Uterus (tissue), 4 donors: ENCODE measurements at places on chromosomes 2 and 18. TPM values are rescaled to one million over a fixed set of nuclear protein-coding genes. Genes with fewer than 3 reads are reported as not detected.

CACNB4 gene
- 0.26 TPM for total RNA-seq

TCF7L1 gene
- total RNA-seq, result 37.1 TPM

TUBA4B gene
- 0.43 TPM for total RNA-seq

FRZB gene
- total RNA-seq, result 5.1 TPM

SOS1 gene
- total RNA-seq, result 66.1 TPM

LYPD6 gene
- 1.5 TPM for total RNA-seq

GCG gene
- not detected for total RNA-seq

UGT1A4 gene
- total RNA-seq, result not detected

RAB6D gene
- 0.15 TPM for total RNA-seq

GRCh38 chr2:233643128-233643527, 6.9 kb downstream of the UGT1A10 start:
- DNase-seq, result no peak

DNA sequence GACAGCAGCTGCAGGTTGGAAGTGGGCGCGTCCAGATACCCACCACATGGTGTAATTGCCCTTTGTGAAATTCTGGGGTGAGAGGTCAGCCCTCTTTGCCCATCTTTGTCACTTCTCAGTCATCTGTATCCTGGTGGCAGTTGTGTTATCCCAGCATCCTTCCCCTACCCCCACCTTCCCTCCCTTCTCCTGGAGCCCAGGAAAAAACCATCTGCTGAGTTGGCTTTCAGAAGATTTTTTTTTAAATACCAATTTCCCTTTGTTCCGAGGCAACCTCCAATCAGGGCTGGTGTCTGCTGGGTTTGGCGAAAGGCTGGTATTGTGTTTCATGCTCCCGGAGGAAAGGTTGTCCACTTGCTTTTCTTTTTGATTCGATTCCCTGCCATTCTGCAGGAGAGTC, 35.2 kb downstream of the SETBP1 start:
- DNase-seq, result no peak

DNA sequence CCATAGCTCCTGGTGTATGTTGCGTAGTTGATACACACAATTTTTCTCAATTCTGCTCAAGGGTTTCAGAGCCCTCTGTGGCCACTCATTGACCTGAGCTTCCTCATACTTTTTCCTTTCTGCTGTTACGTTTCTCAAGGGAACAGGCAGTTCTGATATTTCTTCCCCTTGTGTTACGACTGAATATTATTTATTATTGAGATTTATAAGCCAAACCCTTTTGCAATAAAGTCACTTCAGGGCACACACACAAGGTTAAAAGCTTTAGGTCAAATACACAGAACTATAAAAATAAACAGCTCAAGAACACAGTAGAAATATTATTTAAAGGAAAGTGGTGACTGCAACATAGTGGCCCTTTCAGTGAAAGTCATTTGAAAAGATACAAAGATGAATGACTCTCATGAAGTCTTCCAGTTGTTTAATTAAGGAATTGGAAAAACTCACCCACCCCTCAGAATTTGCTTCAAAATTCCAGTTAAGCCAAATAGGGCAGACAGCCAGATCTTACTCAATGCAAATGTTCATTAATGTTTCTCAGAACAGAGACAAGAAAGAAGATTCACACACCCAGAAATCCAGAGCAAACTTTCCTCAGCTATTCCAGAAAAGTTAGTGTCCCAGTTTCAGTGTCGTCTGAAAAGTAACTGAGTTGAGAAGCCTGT, 179.7 kb downstream of the TRIB2 start:
- no peak for DNase-seq

GRCh38 chr2:176093145-176093897, 800 bp downstream of the HOXD13 start:
- no peak for DNase-seq

DNA sequence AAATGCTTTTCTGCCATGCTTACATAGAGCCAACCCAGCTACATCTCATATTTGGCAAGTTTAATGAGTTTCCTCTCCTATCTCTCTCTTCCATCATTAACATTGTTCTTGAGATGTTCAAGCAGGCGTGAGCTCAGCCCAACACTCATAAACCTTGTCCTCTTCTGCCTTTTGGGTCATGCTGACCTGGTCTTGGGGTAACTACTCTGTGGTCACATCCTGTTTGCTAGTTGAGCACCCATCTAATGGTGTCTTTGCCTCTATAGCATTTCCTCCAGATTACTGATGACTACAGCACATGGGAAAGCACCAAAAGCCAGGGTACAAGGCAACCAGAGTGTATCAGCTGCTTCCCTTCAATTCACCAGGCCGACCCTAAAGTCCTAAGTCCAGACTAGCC, 366.9 kb upstream of the HNRNPA3 start:
- no peak for DNase-seq

- no peak for DNase-seq
These were observed 108.0 kb downstream of the EML6 start for GRCh38 chr2:54831480-54831879.

DNA sequence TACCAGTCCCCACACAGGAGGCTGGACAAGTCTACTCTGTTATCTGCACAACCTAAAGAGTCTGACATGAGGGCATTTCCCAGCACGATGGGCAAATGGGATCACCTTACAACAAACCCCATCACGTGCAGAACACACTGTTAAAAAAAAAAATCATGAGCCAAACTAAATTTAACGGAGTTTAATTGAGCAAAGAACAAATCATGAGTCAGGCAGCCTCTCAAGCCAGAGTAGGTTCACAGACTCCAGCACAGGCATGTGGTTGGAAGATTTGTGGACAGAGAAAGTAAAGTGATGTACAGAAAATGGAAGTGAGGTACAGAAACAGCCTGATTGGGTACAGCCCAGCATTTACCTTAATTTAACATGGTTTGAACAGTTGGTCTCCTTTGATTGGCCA, 59.9 kb downstream of the KYNU start:
- DNase-seq, result no peak

DNA sequence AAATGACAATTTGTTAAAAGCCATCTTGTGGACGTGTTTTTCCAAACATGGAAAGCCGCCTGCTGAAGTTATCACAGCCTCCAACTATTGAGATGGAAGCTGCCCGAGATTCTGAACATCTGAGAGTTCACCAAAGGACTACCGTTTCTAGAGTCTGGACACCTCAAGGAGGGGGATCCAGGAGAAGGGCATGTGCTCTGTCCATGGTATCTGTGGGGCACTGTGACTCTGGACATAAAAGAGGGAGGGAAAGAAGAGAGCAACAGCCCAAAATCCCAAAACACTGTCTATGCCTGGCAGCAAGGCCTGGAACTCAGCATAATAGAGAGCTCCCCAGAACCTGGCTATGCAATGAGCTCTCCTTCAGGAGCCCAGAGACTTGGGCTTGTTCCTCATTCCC, 319.9 kb downstream of the EN1 start:
- DNase-seq, result no peak

GRCh38 chr2:96374211-96374951, 38.8 kb downstream of the NCAPH start:
- DNase-seq, result no peak

DNA sequence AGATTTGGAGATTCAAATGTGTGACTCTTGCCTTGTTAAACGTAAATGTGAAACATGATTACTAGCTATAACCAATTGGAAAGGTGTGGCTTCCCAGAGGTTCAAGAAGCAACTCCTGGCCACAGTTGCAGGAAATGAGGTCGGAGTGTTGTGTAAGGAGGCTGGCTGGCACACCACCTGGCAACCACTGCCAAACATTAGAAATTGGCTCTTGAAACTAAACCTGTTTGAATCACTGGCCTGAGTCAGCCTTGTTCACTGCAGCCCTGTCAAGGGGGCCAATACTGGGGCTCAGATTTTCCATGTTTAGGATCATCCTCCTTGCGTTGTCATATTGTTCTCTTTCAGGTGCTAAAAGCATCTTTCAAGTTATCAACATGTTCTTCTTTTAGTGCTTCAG, 206.3 kb downstream of the ARL6IP6 start:
- DNase-seq, result no peak

GRCh38 chr2:19818039-19818438, 83.7 kb downstream of the TTC32 start:
- no peak for DNase-seq

DNA sequence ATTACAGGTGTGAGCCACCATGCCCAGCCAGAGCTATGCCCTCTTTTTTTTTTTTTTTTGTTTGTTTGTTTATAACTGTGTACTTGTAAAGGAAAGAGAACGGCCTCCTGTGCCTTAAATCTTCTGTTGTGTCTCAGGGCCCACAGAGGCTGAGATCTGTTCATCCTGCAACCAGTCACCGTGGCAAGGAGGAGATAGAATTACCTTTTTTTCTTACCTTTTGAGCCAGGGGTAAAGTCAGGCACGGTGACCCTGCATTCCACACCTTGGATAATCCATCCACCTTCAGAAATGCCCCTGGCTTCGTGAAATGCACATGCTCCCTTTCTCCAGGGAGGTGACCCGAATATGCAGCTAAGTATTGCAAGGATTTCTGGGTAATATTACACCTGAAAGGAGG, 12.8 kb downstream of the NEDD4L start:
- DNase-seq, result no peak

DNA sequence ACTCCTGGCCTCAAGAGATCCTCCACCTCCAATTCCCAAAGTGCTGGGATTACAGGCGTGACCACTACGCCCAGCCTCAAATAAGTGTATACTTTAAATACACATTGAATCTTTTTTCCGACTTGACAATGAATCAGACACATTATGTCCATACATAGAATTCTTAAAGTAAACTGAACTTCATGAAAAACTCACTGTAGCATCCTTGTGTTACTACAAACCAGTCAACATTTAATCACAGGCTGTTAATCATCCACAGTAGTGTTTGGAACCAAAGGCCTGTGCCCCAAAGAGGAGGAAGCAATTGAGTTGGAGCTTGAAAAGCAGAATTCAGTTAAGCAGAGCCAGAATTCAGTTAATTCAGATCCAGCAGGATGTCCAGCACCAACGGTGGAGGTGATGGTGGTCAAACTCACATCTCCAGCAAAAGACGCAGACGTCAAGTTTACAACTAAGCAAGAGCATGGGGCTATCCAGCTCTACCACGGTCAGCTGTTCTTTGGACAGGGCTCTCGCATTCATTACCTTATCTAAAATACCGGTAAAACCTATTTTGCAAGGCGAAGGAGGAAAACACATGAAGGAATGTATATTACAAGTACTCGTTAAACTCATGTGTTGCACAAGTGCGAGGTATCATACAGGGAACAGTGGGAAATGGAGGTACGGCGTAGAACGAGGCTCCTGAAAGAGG, 1.2 kb downstream of the SLC39A6 start:
- DNase-seq, result no peak

- DNase-seq, result peak; percentile 37
These were observed 566 bp upstream of the CMPK2 start for GRCh38 chr2:6866275-6866671.

- DNase-seq, result no peak
These were observed 19.9 kb downstream of the GEMIN6 start for GRCh38 chr2:38797953-38798352.

DNA sequence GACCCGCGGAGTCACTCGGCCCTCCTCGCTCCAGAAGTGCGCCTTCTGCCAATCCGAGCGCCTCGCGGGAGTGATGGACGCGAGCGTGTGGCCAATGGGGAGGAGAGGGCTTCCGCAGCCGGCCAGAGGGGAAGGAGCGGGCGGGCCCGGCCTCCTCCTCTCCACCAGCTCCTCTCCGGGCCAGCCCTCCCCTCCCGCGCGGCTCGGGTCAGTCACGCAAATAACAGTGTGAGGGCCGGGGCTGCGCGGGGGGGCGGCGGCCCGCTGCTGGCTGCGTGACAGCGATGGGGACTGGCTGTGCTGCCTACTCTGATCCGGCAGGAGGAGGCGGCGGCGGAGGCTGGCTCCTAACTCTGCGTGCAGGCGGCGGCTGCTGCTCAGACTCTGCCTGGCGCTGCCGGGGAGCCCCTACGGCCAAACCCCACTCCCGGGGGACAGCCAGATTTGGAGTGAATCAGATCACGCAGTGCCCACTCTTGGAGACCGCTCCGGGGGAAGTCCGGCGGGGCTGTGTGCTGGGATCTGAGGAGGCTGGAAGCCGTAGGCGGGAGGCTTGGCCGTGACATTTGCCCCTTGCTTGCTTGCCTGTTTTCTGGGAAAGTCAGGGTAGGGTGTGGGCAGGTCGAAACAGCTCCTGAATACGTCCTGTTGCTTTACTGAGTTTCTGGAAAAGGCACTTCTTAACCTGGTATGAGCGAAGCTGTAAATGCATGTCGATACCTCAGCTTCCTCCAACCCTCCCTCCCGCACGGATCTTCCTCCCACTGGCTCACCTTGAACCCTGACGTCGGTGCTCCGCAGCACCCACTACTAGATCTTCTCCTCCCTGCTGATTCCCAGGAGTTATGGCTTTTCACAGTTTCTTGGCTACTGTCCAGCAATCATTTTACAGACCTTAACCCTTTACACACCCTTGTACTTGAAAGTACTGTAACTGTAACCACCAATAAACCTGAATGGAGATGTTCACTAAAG, 97.9 kb upstream of the SERTAD2 start:
- DNase-seq, result peak; percentile 99

- no peak for DNase-seq
These were observed 6.2 kb downstream of the CCBE1 start for GRCh38 chr18:59690996-59691395.

- DNase-seq, result no peak
These were observed 34.0 kb downstream of the ZC3H8 start for GRCh38 chr2:112220831-112221230.

GRCh38 chr2:129797489-129798300, 181.8 kb upstream of the RAB6C start:
- no peak for DNase-seq

DNA sequence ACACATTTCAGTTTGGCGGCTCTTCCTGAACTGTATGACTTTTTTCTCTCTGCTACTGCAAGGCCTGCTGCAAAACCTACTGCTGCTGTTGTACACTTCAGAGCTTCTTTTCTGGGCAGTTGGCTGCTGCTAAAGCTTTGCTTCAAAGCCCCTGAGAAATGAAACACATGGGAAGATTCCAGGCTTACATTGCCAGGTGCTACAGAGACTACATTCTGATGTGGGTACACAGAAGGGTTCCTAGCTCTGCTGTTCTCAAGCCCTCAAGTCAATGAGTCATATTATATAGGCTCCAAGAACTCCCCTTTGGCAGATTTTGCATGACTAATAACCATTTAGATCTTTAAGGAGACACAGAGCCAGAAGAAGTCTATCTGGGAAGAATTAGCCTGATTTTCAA, 12.9 kb upstream of the PGAP1 start:
- no peak for DNase-seq

- DNase-seq, result no peak
These were observed 104.6 kb downstream of the SMC6 start for GRCh38 chr2:17649026-17649425.

DNA sequence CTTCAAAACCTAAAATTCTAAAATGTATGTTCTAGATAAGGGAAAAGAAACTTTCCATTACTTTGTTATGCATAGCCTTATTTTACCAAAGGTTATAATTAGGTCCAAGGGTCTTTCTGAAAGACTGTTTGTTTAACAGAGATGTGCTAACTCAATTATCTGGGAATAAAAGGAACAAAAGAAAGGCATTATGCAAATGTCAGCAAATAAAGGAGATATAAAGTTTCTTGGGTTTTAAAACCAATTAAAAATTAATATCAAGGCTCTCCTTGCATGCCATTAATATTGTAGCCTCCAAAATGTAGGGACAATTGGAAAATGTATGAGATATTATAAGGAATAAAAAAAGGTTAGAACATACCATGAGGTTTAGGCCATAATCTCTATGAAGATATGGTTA, 87.8 kb upstream of the DOCK10 start:
- no peak for DNase-seq
